Caco-2 (cell line): ENCODE measurements at places on chromosomes 12 and 14. TPM values are rescaled to one million over a fixed set of nuclear protein-coding genes. Genes with fewer than 3 reads are reported as not detected.

DNA sequence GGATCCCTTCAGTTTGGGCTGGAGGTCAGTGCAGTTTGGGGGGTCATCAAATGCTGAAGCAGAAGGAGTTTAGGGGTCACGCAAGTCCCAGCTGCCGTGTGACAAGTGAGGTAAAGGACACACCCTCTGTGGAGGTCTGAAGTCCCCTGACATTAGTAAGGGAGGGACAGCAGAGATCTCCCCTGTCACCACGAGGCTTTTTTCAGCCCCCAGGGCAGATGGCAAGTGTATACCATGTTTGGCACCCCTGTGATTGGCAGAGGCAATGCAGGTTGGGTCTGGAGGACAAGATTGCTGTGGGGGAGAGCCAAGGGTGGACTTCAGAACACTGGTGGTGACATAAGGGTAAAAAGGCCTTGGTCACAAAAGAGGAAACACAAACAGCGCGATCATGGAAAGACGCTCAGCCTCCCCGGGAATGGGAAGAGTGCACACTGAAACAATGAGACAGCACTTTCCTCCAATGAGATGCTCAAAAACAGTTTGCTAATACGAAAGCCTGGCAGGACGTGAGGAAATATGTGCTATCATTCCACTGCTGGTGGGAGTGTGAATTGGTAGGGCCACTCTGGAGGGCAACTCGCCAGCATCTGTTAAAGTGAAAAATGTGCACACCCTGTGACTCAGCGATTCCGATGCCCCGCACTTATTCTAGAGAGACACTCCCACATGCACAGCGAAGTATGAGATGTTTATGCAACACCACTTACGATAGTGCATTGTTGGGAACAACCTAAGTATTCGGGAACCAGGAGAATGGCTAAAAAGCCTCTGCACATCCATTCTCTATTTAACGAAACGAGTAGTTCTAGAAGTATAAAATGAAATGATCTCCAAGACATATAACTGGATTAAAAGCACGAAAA is 14.4 kb upstream of the CD27 start:
- peak; percentile 50 for DNase-seq

GRCh38 chr14:92861856-92862745 is 60.8 kb upstream of the CHGA start:
- DNase-seq: no peak

SLC8B1 gene
- 13.0 and 13.9 TPM in 2 replicates for total RNA-seq

IL22 gene
- not detected in 2 replicates for total RNA-seq

- DNase-seq: no peak
These were observed 1036.1 kb downstream of the LRFN5 start for GRCh38 chr14:42642787-42643186.

KCNMB4 gene
- 0.23 TPM in 1 of 2 replicates, not detected in the other for total RNA-seq

OTOGL gene
- total RNA-seq: 0.39 and 0.72 TPM in 2 replicates

DNA sequence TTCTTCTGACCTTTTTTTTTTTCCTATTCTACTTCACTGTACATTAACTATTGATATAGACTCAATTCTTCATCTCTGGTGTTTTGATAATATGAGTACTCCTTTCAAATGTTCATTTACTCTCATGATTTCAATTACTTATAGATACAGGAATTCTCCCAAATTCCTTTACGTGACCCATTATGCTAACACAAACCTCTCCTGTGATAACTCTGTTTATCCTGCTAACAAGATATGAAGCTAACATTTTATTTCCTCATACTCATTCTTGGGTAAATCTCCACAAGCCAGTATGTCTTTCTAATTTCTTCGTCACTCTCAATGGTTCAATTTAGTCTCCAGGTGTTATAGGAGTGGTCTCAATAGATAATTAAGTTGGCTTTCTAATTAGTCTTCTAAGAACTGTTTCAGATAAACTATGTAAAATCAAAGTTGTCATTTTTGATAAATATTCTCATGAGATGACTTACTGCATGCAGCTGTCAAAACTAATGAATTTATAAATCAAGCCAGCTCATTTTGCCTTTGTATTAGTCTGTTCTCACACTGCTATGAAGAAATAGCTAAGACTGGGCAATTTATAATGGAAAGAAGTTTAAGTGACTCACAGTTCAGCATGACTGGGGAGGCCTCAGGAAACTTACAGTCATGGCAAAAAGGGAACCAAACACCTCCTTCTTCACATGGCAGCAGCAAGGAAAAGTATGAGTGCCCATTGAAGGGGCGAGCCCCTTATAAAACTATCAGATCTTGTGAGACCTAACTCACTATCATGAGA is 130.6 kb upstream of the MYF6 start:
- no peak for DNase-seq

DNA sequence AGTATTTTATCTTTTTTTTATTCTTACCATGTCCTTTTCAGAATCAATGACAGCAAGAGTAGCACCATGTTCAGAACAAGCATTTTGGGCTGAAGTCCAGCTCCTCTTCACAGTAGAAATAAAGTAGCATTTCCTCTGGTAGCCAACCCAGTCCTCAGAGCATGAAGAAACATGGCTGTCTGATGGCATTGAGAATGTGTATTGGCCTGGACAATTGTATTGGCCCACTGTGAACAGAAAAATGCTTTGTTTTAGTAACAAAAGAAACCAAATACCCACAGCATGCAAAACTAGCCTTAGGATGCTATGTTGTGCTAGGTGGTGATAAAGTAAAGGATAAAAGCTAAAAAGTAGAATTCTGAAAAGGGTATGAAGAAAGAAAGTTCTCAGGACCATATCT is 5.7 kb downstream of the CD69 start:
- no peak for DNase-seq

DNA sequence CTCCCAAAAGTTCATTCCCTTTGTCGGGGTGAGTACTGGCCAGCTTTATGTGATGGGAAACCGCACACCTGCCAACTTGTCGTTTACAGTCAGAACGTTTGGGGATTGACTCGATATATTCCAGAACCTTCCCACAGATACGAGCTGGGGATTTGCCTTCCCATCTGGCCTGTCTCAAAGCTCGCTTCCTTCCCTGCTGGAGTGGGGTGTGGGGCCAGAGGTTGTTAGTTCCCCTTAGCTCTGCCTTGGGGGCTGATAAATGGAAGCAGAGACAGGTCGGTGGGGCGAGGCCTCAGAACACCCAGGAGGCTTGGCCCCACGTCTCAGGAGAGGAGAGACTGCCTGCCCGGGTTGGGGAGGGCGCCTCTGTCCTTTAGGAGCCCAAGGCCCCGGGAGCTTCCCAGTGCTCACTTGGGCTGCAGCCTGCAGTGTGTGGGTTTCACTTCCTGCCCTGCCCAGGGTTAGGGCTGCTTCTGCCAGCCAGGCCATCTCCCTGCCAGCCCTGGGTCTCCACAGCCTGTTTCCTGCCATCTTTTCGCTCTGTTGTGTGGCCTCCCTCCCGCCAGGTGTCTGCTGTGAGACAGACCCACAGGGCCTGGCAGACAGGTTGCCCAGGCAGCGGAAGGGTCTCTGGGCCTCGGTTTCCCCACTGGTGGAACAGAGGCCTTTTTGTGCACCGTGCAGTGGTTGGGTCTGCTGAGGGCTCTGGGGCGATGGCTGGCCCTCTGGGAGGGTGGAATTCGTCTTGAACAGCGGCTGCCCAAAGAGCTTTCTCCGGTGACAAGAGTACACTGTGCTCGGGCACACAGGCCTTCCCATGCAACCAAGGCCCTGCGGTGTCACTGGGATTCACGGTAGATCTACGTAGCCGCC is 8.1 kb upstream of the TEX22 start:
- no peak for DNase-seq

DNA sequence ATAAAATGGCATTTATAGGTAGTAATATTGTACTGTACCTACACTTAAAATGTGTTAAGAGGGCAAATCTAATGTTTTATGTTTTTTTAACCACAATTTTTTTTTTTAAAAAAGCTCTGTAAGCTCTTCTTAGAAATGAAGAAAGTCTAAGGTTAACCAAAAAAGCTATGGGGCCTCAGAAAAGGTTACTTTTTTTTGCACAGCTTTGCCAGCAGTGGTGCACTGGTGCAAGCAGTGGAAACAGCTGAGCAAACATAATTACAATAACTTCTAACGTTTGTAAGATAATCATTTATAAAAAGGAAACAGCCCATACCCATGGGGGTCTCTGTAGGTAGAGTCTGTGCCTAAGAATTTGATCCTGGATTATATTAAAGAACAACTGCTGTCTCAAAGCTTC is 85.1 kb upstream of the NID2 start:
- no peak for DNase-seq

- no peak for DNase-seq
These were observed 411.2 kb downstream of the AEBP2 start for GRCh38 chr12:19850346-19851065.

- DNase-seq: no peak
These were observed 6.5 kb downstream of the CAPS2 start for GRCh38 chr12:75323663-75324062.

DNA sequence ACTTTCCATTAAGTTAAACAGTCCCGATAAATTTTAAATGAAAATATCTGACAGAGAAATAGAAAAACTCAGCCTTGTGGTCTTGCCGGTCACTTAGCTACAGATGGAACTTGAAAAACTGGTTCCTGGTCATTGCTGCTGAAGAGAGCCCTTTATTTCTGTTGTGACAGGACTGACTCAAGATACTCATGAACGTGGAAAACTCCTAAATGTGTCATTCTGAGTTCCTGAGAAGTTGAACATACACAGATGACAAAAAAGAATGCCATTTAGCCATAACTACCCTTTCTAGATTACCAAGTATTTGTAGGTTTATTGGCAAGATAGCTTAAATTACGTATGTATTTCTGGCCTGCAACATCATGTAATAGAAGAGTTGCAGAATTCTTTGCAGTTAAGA is 134.2 kb downstream of the HMGA2 start:
- DNase-seq: peak; percentile 44

GRCh38 chr12:44287545-44287944 is 451.7 kb downstream of the TMEM117 start:
- DNase-seq: no peak

- no peak for DNase-seq
These were observed at the start of gene ADCY4 for GRCh38 chr14:24334431-24335291. TSS of gene ADCY4 (minus strand) at chr14:24335071. CDS start at chr14:24334652, 419 bp downstream.

- DNase-seq: no peak
These were observed 38.2 kb downstream of the RAD52 start for GRCh38 chr12:911191-911826.

- no peak for DNase-seq
These were observed 5.3 kb downstream of the OASL start for GRCh38 chr12:121033625-121034349.

GRCh38 chr14:21063479-21063878 is 5.9 kb downstream of the RNASE8 start:
- DNase-seq: no peak

LLPH gene
- total RNA-seq: 32.3 and 38.2 TPM in 2 replicates

RASSF9 gene
- 0.20 and 0.35 TPM in 2 replicates for total RNA-seq

DNA sequence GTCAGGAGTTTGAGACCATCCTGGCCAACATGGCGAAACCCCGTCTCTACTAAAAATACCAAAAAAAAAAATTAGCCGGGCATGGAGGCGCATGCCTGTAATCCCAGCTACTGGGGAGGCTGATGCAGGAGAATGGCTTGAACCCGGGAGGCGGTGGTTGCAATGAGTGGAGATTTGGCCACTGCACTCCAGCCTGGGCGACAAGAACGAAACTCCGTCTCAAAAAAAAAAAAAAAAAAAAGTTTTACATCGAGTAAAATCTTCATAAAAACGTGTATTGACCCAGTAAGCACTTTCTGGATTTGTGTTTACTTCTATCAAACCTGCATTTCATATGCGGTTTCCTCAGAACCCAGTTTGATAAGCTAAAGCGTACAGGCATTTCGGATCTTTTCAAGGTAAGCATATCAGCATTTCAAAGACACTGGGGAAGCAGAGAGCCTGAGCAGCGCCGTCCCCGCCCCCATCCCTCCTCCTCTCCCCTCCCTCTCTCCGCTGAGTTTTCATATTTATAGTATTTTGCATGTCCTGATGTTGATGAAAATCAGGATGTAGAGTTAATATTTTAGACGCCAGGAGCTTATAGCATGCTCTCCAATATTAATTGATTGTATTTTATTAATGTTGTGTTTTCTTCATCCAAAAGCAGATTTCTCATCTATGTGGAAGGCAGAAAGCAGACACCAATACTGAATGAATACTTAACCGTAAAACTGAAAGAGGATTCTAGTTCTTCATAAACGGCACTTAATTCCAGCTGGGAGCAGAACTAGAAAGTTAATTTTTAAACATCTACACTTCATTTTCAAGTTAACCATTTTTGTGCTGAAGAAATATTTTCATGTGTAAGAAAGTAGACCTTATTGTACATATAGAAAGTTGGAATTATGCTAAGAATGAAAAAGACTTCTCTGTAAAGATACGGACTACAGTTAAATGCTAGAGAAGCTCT is 9.2 kb upstream of the HIP1R start:
- DNase-seq: peak; percentile 54

GRCh38 chr12:7210642-7211151 is 21.2 kb downstream of the PEX5 start:
- no peak for DNase-seq

DNA sequence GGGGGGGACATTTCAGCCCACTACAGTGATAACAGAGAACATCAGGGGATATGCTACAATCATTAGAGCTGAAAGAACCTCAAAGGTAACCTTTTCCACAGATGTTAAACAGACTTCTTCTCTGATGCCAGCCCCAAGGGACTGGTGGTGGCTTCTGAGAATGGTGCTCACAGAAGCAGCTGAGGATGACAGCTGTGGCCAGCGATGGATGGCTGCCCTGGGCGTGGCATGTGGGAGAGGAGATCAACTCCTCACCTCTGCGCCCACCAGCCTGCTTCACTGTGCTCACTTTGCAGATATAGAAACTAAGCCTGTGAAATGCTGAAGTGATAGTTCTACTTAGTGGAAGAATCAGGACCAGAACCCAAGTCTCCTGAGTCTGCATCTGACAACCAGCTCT is 33.0 kb downstream of the FOXN3 start:
- no peak for DNase-seq

GRCh38 chr12:42935756-42936155 is 346.2 kb upstream of the PRICKLE1 start:
- no peak for DNase-seq

DNA sequence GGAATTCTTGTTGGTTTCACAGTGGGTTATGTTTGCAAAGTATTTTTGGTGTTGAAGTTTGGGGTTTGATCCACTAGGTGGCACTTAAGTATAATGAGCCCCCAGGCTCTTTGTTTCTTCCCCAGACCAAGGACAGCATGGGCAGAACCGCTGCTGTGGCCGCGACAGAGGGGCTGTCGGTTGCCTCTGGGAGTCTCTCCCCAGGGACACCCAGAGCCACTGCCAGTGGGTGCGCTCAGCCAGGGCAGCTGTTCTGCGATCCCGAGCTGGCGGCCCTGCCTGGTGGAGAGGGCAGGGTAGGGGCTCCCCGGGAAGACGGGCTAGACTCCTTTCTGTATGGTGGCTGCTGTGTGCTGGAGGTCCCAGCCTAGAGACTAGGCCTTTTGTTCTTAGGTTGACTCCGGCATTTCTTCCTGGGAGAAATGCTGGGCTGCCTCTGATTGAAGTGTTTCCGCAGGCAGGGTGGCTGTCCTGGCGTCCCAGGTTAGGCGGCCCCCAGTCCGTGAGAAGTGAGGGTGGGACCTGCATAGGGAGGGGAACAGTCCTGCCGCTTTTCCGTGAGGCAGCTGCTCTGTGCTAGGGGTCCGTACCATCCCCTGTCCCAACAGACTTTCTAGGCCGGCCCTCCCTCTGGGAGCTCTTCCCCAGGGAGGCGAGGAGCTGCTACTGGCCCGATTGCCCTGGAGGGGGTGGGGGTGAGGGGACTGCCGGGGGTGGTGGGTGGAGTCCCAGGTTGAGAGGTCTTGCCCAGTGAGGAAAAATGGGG is 253.1 kb upstream of the PELI2 start:
- no peak for DNase-seq

LACRT gene
- not detected in 2 replicates for total RNA-seq

GRCh38 chr14:69574954-69575295 is 254 bp upstream of the CCDC177 start:
- no peak for DNase-seq
